Adipocyte (in vitro differentiated cells): ENCODE measurements at places on chromosomes 6 and 20.

- peak; percentile 7 for DNase-seq
These were observed 5.4 kb downstream of the SLC29A1 start for GRCh38 chr6:44228836-44229235.

DNA sequence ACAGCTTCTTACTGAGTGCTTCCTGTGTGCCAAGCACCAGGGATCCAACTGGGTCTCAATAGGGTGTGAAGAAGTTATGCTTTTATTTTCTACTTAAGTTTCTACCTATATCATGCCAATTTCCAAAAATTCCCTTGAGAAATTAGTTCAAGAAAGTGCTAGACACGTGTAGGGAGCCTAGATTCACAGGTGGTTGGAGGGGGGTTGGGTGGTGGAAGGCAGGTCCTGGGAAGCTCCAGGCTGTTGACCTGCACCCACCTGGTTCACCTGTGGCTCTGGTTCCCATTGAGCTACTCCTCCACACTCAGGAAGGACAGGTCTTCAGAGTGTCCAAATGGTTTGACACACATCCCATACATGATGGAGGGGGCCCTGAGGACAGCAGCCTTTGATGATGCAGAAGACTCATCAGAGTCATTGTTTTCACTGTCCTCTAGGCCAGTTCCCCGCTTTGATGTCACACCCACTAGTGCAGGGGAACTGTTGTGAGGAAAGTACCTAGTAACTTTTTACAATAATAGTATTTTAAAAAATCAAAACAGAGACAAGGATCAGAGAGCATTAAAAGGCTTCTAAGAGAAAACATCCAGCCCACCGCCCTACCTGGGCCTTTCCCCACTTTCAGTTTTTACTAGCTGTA lies 39.8 kb upstream of the MYL9 start:
- DNase-seq: no peak

DNA sequence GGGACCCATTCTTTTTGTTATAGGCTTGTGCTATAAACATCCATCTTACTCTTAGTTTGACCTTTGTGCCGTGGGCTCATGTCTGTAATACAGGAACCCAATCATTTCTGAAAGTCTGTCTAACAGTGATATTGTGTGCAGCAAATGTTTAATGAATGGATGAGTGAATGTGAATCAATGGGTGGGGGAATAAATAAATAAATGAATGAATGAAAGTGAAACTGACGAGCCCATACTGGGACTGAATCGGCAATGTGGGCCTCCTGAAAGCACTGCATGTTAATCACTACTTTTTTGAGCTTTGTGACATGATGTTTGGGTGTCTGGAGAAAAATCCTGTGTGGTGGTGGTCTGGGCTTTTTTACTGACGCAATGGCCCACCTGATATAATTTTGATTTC lies 175.0 kb downstream of the GMPR start:
- no peak for DNase-seq

- DNase-seq: peak; percentile 32
These were observed 90.0 kb upstream of the IFNGR1 start for GRCh38 chr6:137309078-137309762.

- peak; percentile 89 for DNase-seq
These were observed 874.2 kb downstream of the TFAP2A start for GRCh38 chr6:9540534-9541126.

- DNase-seq: peak; percentile 89
These were observed 814 bp upstream of the HSP90AB1 start for GRCh38 chr6:44245912-44246662.

- no peak for DNase-seq
These were observed 10.0 kb upstream of the L3MBTL3 start for GRCh38 chr6:130008236-130008873.

DNA sequence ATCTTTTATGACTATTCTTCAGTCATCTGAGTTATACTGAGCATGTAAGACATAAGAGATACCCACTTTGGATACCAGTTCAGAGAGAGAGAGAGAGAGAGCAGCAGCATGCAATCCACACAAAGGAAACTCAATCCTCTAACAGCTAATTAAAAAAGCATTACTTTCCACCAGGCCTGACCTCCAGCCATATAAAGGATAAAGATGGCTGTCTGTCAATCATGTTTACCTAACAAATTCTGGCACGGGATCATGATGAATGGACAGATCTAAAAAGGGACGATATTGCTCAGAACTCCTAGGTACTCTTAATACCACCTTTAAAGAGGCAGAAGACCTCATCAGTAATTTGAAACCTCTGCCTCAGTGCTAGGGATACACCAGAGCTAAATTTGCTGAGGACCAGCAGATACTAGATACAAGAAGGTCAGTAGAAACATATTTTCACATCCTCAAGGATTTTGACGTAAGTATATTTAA lies 159.2 kb downstream of the RPS12 start:
- no peak for DNase-seq

GRCh38 chr20:57760698-57761412 lies 51.0 kb upstream of the PMEPA1 start:
- no peak for DNase-seq

GRCh38 chr20:20138301-20139064 lies 86.2 kb downstream of the CFAP61 start:
- no peak for DNase-seq

GRCh38 chr20:23197836-23198235 lies 111.7 kb upstream of the CD93 start:
- peak; percentile 47 for DNase-seq

GRCh38 chr6:120779441-120779840 lies 554.8 kb downstream of the TBC1D32 start:
- no peak for DNase-seq

DNA sequence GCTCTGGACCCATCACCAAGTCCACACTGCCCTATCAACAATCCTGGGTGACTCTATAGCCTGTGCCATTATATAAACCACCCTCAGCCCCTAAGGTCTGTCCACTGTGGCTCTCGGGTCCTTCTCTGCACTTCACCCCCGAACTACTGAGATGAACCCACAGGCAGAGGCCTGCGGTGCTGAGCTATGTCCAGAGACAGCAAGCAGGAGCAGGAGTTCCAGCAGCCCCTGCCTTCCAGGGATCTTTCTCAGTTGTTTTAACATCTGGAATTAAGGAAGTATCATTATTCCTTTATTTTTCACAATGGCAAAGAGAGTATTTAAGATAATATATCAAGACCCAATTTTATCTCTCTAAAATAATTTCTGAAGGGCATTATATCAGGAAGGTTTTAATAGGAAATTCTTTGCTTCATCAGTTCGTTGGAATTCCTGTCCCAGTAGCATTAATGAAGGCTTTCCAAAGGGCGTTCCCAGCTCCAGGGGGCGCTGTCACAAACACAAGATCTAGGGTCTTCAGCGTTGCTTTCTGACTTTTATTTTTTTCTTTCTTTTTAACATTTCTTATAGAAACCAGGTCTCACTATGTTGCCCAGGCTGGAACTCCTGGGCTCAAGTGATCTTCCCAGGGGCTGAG lies 27.3 kb downstream of the RRBP1 start:
- DNase-seq: peak; percentile 84

DNA sequence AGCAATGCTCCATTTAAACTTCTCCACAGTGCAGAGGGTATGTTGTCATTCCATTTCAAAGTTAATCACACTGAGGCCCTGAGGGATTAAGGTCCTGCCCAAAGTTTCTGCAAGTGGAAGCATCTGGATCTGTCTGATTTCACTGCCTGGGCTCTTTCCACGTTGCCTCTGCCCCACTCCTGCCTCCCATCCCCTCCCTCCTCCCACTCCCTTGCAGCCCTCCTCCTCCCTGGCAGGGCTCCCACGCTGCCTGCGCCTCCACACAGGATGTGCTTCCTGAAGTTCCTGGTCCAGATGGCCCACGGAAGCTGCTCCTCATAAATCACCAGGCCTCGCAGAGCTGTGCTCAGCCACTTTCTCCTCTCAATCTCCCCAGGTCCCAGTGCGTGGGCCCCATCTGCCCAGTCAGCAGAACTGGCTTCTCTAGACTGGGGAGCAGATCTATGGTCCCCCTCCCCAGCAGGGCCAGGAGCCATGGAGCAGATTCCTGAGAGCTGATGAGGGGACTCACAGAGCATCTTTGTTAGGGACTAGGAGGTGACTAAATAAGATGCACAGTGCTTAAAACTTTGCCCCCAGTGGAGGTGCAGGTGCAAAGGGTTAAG lies 65.4 kb upstream of the MAFB start:
- no peak for DNase-seq

GRCh38 chr20:54306985-54307710 lies 99.3 kb downstream of the PFDN4 start:
- DNase-seq: no peak

GRCh38 chr20:21075471-21075870 lies 30.7 kb downstream of the LINC00237 start:
- DNase-seq: no peak

GRCh38 chr6:29474996-29475395 lies 12.8 kb downstream of the MAS1L start:
- DNase-seq: no peak

DNA sequence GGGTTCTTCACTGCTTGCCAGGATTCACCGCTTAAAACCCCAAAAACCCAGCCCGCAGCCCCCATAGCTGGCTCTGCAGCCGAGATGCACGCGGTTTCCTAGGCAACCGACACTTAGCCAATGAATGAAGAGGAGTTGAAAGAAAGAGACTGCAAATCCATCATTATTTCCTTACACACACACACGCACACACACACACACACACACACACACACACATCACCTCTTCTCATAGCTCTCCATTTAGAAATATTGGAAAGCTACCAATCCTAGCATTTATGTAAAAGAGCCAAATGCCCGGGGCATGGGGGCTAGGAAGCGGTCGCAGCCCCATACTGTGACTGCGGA lies 3.4 kb upstream of the TUBB2B start:
- DNase-seq: peak; percentile 82

DNA sequence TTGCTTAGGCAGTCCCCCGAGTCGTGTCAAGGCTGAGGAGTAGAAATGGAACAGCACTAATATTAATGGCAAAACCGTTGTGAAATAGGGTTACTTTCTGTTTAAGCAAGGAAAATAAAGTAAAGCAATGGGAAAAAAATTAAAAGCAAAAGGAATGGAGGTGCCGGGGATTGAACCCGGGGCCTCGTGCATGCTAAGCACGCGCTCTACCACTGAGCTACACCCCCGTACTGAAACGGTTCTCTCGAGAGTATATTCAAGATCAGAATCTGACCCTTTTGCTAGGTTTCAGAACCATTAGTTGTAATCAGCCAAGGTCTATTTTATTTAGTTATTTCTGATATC lies 85.5 kb downstream of the TRIM27 start:
- peak; percentile 84 for DNase-seq
